Activated B cell treated with CpG ODN at 0.5 μM for 24 hours (primary cell): ENCODE measurements at places on chromosomes 6 and 20.

- H3K4me1 ChIP-seq, result peaks cover 44% of the 10 kb centered on the region
- H3K27ac ChIP-seq, result peak overlapping the region; percentile 30
- H3K27me3 ChIP-seq, result peaks cover 5% of the 10 kb centered on the region
Measured at GRCh38 chr6:43718387-43719105, 31.0 kb upstream of the MRPS18A start.

DNA sequence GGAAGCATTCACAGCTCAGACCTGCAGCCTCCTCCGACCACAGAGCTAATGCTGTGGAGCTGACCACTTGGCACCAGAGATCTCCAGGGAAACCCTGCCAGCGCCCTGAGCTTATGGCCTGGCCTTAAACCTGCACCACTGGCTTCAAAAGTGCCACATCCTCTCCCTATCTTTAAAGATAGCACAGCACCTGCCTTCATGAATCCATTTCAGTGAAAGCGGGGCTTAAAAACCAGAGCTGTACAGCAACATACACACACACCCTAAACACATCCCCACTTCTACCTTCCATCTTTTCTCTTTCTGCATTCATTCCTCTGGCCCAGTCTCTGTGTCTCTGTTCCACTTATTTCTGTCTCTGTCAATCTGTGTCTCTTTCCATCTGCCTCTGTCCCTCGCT is 59.8 kb upstream of the CCDC167 start:
- no peaks in the 10 kb centered on the region for H3K27me3 ChIP-seq
- peak overlapping the region; percentile 6 for H3K27ac ChIP-seq
- H3K36me3 ChIP-seq, result no peaks in the 10 kb centered on the region
- H3K4me1 ChIP-seq, result peaks cover 99% of the 10 kb centered on the region

GRCh38 chr6:116730513-116730912 is 35.0 kb downstream of the FAM162B start:
- H3K36me3 ChIP-seq, result peaks cover 66% of the 10 kb centered on the region
- no peaks in the 10 kb centered on the region for H3K4me1 ChIP-seq
- DNase-seq, result no peak
- no peak overlapping the region for H3K4me3 ChIP-seq
- no peak overlapping the region for H3K27ac ChIP-seq

DNA sequence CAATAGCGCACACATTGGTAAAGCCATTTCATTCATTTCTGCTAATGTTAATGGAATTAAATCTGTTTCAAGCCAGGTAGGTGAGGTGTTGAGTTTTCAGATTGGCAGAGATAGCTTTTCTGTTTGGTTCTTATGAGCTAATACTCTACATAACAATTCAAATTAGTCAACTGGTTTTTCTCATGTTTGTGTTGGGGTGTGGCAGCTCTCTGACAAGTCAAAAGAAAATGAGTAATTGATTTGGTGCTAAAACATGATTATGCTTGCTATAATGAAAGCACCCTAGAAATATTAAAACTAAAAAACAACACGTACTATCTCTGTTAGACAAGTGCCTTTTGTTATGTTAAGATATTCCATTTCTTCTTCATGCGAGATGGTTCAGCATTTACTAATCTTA is 13.6 kb downstream of the PPP1R14C start:
- peaks cover 3% of the 10 kb centered on the region for H3K4me1 ChIP-seq
- H3K27ac ChIP-seq, result no peak overlapping the region
- H3K4me3 ChIP-seq, result no peak overlapping the region
- peaks cover 31% of the 10 kb centered on the region for H3K27me3 ChIP-seq

GRCh38 chr6:35330541-35331119 is 11.7 kb upstream of the PPARD start:
- H3K36me3 ChIP-seq, result peaks cover 8% of the 10 kb centered on the region
- H3K4me3 ChIP-seq, result no peak overlapping the region
- no peak for DNase-seq
- peaks cover 17% of the 10 kb centered on the region for H3K4me1 ChIP-seq
- no peak overlapping the region for H3K27ac ChIP-seq
- no peaks in the 10 kb centered on the region for H3K27me3 ChIP-seq

GRCh38 chr20:6583134-6583738 is 184.2 kb upstream of the BMP2 start:
- H3K27me3 ChIP-seq, result no peaks in the 10 kb centered on the region
- H3K27ac ChIP-seq, result no peak overlapping the region
- H3K4me3 ChIP-seq, result no peak overlapping the region
- no peaks in the 10 kb centered on the region for H3K36me3 ChIP-seq

DNA sequence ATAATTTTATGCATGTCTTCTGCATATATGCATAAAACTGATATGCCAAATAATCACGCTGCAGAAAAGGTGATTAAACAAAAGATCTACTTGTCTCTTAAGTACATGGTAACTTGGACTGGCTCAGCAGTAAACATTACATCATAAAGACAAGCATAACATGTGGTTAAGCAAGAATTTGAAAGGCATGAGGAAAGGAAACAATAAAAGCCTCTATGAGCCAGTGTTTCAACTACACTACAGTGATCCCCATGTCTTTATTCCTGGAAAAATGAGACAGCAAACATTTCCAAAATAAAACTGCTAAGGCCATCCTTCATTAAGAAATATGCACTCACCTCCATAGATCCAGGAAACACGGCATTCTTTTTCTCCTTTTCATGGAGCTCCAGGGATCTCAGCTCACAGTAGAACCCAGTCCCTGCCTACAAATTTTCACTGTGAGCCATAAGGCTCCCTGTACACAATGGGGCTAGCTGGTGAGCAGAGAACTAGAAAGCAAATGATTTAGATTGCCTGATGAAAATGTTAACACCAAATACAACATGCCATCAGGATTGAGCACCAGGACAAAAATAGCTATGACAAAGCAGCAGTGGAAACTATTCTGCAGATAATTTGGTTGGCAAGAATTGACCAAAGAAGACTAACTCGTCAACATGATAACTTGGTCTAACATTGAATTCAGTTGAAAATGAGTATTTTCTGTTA is 156.1 kb downstream of the COL21A1 start:
- H3K27ac ChIP-seq, result no peak overlapping the region
- no peak overlapping the region for H3K4me3 ChIP-seq
- H3K27me3 ChIP-seq, result no peaks in the 10 kb centered on the region
- no peaks in the 10 kb centered on the region for H3K36me3 ChIP-seq
- H3K4me1 ChIP-seq, result no peaks in the 10 kb centered on the region
- DNase-seq, result no peak

- H3K36me3 ChIP-seq, result no peaks in the 10 kb centered on the region
- no peak for DNase-seq
- H3K27ac ChIP-seq, result no peak overlapping the region
- H3K27me3 ChIP-seq, result peaks cover 3% of the 10 kb centered on the region
- H3K4me3 ChIP-seq, result no peak overlapping the region
Measured at GRCh38 chr6:11791354-11792107, 12.9 kb upstream of the ADTRP start.

DNA sequence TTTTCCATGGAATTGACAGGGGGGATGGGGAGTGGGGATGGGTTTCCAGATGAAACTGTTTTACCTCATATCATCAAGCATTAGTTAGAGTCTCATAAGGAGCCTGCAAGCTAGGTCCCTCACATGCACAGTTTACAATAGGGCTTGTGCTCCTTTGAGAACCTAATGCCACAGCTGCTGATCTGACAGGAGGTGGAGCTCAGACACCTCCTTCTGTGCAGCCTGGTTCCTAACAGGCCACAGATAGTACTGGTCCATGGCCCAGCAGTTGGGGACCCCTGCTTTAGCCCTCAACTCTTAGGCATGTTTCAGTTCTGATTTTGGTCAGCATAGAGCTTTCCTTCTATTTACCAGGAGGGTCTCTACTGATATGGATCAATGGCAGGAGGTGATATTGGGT is 251.6 kb downstream of the LAMA2 start:
- H3K4me3 ChIP-seq, result no peak overlapping the region
- no peaks in the 10 kb centered on the region for H3K36me3 ChIP-seq
- no peaks in the 10 kb centered on the region for H3K4me1 ChIP-seq
- no peaks in the 10 kb centered on the region for H3K27me3 ChIP-seq
- no peak for DNase-seq
- no peak overlapping the region for H3K27ac ChIP-seq

- H3K27ac ChIP-seq, result peak overlapping the region; percentile 78
- H3K4me1 ChIP-seq, result peaks cover 78% of the 10 kb centered on the region
- no peaks in the 10 kb centered on the region for H3K27me3 ChIP-seq
- no peak for DNase-seq
- H3K36me3 ChIP-seq, result peaks cover 6% of the 10 kb centered on the region
Measured at GRCh38 chr6:157538168-157538567, 157.2 kb downstream of the ZDHHC14 start.

DNA sequence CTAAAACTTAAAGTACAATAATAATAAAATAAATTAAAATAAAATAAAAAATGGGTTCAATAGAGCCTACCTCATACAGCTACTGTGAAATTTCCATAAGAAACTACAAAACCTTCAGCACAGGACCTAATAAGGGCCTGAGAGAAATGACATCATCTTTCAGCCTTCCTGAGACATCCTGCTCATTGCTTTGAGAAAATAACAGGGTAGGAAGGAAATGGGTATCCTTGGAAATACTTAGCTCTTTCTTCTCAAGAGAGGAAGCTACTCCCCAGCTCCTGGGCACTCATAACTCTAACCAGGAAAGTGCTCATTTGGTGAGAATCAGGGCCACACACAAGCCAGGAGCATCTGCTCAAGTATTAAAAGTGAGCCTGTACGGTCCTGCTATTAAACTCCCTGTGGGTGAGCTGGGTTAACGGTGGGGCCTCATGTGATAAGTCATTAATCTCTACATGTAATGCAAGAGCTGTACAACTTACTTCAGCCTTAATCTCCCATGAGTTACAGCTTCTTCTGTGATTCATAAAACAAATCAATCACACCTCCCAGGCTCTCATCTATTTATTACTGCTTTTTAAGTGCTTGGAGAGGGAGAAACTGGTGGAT is 141.4 kb downstream of the MAFB start:
- no peak overlapping the region for H3K4me3 ChIP-seq
- DNase-seq, result no peak
- H3K27me3 ChIP-seq, result peaks cover 10% of the 10 kb centered on the region
- H3K4me1 ChIP-seq, result no peaks in the 10 kb centered on the region
- H3K36me3 ChIP-seq, result no peaks in the 10 kb centered on the region

DNA sequence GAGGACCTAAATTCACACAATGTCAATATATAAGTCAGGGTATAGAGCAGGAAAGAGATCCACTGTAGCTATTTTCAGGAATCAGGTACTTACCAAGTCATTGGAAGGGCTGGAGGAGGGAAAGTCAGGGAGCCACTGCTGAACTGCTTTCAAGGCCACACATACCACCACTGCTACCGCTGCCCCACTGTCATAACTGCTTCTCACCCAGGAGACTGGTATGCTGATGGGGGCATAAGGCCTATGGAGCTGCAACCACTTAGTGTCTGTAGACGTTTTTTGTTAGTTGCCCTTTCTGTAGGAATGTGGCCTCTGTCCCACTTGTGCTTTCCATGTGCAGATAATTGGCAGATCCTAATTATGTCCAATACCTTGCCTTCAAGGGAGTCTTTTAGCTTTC is 5.4 kb downstream of the SMAP1 start:
- no peaks in the 10 kb centered on the region for H3K27me3 ChIP-seq
- no peak overlapping the region for H3K4me3 ChIP-seq
- H3K36me3 ChIP-seq, result no peaks in the 10 kb centered on the region
- H3K4me1 ChIP-seq, result peaks cover 39% of the 10 kb centered on the region

DNA sequence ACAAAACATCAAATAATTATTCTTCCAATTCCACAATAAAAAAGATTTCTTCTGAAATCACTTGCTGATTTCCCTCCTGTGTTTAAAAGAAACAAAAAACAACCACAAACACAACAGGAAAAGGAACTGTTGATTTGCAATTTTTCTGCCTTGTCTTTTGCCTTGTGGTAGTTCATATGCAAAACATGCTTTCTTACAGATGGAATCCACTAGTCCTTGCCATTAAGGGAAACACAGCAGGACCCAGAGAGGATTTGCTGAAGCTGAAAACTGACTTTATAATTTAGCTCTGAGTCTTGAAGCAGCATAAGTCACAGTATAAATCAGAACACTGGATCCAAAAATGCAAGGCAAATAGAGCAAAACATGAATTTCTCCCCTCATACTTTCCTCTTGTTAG is 328.8 kb downstream of the PHF3 start:
- H3K27me3 ChIP-seq, result no peaks in the 10 kb centered on the region
- no peak for DNase-seq
- no peaks in the 10 kb centered on the region for H3K36me3 ChIP-seq
- H3K4me3 ChIP-seq, result no peak overlapping the region
- H3K27ac ChIP-seq, result no peak overlapping the region

GRCh38 chr6:93886416-93886815 is 467.1 kb upstream of the EPHA7 start:
- no peaks in the 10 kb centered on the region for H3K4me1 ChIP-seq
- DNase-seq, result no peak
- H3K27ac ChIP-seq, result no peak overlapping the region
- no peaks in the 10 kb centered on the region for H3K27me3 ChIP-seq
- H3K36me3 ChIP-seq, result no peaks in the 10 kb centered on the region

DNA sequence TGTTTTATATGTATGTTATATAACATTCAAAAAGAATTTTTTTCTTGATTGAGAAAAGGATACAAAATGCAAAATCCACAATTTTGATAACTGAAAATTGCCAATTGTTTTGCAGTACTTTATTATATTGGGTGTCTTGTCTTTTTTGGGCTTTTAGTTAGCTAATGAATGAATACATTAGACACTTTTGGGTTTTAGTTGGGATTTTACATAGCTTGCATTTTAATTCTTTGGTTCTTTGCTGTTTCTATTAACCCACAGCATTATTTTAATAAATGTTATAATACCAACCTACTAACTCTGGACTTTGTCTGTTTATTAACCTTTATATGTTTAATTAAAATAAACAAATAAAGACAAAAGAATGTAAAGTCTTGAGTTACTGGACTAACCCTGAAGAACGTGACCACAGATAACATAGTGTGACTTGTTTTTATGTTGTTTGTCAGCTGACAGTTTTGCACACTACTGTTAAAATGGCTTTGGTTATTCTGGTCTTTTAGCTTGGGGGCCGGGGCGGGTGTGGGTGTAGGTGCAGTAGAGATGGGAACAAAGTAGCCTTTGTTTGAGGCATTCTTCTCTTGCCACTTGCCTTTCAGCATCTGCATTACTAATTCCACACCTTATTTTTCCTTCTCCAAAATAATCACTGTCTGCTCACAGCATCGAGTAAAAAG is 159.1 kb downstream of the QKI start:
- no peak overlapping the region for H3K4me3 ChIP-seq
- no peaks in the 10 kb centered on the region for H3K4me1 ChIP-seq
- H3K27ac ChIP-seq, result no peak overlapping the region
- DNase-seq, result no peak
